ENCODE measurements at places on chromosomes 6 and 20.

DNA sequence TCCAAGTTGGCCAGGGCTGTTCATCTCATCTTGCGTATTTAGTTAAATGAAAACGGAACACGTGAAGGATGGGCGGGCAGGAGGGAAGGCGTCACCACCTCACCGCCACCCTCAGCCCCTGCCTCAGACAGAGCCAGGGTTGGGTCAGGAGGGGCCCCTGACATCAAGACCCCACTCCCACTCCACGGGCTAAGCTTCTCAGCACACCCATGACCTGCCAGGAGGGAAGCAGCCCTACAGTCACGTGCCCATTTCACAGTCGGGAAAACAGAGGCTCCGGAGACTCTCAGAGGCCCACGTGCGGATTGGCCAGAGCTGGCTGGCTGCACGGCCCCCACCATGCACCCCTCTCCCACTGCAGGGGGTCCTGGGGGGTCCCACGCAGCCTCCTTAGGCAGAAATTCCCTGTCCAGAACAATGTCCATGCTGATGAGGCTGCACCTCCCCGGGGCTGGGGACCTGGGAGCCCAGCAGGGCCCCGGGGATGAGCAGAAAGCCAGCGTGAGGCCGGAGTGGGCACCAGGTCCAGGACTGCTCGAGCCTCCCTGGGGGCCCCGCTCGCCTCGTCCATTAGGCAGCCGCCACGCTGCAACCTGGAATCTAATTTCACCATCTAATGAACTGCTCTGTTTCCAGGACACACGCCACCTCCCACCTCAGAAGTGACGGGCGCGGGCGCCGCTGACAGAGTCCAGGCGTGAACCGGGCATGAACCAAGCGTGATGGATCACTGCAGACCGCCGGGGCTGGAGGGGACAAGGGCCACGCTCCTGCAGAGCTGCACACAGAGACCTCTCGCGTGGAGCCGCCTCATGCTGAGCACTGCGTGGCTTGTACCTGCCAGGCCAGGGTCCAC is 15.8 kb downstream of the KCNQ2 start:
- no peak for DNase-seq

- DNase-seq, result no peak
These were observed 32.3 kb downstream of the GHRH start for GRCh38 chr20:37229357-37229756.

DNA sequence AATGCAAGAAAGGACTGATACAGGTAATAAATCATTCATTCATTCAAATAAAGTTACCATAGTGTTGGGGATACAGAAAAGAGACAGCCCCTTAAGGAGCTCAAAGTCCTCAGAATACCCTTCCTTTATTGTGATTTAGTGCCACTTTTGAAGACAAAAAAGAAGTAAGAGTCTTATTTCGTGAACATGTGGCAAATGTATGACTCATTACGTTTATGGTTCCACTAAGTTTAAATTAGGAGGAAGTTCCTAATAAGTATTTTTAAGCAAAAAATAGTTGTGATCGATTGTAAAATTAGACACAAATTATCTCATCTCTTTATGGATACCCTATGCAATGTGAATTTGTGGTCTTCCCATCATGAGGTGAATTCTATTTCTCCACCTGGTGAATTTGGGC is 38.5 kb upstream of the GCLC start:
- DNase-seq, result no peak

DNA sequence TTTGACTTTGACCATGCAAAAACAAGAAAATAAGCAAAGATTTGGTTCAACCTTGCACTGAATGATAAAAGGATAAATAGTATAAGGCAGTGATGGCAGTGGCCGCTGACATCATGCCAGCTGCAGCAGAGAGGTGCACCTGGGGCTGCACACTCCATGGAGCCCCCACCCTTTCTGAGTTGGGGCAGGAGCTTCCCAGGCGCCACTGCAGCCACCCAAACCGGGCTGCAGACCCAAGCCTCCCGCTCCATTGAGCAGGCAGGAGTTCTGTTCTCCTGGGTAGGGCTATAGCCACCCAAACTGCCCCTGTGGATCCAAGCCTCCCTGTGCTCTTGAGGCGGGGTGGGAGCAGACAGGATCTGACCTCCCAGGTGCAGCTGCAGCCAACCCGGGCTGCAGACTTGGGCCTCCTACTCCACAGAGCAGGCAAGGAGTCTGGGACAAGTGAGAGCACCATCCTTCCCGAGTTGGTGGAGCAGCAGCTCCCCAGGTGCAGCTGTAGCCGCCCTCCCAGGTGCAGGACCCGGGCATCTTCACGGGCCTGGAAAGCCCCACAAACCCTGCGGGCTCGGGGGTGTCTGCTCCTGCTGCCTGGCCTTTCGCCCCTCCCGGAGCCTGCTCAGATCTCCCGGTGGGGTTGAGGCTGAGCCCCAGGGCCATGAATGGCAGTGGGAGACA is 537.9 kb downstream of the TENT5A start:
- DNase-seq, result no peak

GRCh38 chr6:108728826-108729225 is 119.4 kb upstream of the ARMC2 start:
- DNase-seq, result no peak

- DNase-seq, result no peak
These were observed 13.6 kb downstream of the ITPA start for GRCh38 chr20:3222635-3223600.

DNA sequence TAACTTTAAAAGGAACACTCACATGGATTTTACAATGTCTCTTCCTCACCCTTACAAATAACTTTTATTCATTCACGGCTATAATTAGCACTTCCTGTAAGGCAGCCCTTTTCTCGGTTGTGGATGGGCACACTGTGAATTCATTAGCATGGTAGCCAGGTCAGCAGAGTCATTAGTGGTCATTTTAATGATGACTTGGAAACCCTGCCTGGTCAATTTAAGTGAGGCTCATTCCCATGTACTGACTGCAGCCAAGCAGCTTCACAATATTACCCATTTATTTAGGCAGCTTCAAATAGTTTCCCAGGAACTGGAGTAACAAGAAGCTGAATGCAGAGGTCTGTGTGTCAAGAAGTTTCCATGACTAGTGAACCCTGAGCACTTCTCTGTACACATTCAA is 248.8 kb downstream of the KHDC1L start:
- DNase-seq, result no peak
